ENCODE measurements at places on chromosomes 2 and 18.

DNA sequence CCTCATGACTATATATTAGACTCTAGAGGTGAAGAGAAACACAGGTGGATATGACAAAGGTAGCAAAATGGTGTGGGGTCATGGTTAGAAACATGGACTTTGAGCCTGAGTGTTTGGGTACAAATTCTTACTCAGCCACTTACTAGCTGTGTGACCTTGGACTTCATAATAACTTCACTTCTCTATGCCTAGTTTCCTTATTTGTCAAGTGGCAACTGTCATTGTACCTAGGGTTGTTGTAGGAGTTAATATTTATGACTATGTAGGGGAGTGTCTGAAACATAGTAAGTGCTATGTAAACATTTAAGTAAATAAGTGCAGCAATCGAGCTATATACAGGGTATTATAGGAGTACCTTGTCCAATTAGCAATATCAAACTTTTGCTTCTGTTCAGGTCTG lies 49.7 kb upstream of the RAPH1 start:
- no peak for DNase-seq

DNA sequence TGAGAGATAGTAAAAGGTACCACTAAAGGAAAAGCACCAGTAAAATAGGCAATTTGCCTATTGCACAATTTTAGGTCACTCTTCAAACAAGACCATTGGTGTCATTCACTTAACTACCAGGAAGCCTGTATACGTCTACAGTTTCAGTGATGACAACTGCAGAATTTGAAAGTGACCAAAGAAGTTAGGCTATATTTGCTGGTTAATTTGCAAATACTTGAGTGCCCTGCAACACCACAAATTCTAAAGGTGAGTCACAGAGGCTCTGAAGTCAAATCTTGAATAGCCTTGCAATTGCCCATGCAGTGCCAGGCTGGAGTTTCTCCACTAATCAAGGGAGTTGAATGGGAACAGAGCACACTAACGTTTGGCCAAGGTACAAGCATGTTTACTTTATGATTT lies 128.7 kb upstream of the CCDC68 start:
- DNase-seq = no peak

GRCh38 chr2:64781711-64782390 lies 128.1 kb upstream of the SERTAD2 start:
- no peak for DNase-seq

- DNase-seq = no peak
These were observed 236.5 kb downstream of the CELF4 start for GRCh38 chr18:37328946-37329719.

DNA sequence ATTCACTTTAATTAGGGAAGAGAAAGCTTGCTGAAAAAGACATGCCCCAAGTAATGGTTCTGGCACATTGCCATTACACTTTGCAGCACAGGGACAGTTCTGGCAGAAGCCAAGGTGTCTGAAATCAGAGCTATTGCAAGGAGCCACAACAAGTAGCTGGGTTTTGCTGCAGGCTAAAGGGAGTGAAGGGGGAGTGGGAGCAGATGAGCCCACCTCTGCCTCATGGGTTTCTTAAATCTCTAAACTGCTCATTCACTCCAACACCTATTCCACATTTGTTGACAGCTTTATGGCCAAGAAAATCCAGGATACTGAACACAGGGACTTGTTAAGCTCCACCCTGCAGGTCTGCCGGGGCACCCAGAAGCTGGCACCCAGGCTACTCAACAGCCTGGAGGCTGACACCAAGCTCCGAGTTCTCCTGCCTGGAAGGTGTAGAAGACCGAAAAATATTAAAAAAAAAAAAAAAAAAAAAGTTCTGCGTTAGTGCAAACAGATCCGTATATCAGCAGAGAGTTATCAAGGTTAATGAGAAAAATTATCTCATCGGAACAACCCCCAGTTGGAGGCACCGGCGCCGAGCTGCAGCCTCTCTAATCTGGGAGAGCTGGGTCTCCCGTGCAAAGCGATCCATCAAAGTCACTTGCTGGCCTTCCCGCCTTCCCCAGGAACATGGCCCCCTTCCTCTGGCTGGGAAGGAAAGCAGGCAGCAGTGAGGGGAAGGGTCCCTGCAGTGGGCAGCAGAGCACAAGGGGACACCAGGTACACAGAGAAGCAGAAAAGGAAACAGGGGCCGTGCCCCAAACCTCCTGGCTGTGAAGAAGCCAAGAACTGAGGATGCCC lies 123.7 kb downstream of the HNMT start:
- no peak for DNase-seq

DNA sequence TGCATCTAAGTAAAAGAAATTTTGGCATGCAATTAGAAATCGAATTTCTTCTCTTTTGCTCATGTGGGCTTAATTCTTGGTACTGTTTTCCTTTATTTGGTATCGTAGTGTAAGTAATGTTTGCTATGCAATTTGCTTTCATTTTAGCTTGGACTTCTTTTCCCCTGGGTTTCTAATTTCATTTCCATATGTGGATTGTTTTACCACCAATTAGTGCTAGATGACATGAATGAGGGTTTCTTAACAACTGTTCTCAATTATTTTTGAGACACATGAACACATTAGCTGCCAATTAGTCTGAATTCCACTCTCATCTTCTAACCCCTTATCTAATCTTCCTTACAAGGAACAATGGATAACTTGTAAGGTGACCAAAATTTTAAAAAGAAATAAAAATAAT lies 1047.2 kb upstream of the PIK3C3 start:
- no peak for DNase-seq

DNA sequence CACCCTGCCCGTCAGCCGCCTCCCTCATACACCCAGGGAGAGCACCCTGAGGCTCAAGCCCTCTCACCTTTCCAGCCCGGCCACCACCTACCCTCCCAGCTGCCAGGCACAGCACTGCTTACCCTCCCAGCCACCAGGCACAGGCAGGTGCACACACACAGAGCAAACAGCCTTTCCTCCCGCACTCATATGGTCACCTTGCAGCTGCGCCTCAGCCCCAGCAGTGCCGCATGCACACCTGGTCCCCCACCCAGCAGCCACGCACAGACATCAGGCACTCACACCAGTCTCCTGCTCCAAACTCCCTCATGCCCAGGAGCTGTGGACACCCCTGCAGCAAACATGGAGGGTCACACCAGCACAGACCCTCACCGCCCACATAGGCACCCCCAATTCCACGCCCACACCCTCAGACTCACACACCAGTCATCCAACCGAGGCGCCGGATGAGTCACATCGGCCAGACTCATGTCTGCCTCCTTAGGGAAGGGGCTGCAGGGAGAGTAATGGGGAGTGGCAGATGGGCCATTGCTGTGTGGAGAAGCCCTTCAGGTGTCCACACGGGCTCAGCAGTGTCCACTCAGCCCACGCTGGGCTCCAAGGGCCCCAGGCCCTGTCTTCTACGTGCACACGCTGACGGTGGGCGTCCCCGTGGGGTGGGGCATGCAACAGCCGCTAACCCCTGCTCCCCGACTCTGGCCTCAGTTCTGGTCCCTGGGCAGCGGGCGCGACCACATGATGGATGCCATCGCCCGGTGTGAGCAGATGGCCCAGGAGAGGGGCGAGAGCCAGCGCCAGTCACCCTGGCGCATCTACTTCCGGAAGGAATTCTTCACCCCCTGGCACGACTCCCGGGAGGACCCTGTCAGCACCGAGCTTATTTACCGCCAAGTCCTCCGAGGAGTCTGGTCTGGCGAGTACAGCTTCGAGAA lies 22.3 kb upstream of the GPR17 start:
- DNase-seq = no peak

- no peak for DNase-seq
These were observed 176.3 kb downstream of the INHBB start for GRCh38 chr2:120522151-120522751.

DNA sequence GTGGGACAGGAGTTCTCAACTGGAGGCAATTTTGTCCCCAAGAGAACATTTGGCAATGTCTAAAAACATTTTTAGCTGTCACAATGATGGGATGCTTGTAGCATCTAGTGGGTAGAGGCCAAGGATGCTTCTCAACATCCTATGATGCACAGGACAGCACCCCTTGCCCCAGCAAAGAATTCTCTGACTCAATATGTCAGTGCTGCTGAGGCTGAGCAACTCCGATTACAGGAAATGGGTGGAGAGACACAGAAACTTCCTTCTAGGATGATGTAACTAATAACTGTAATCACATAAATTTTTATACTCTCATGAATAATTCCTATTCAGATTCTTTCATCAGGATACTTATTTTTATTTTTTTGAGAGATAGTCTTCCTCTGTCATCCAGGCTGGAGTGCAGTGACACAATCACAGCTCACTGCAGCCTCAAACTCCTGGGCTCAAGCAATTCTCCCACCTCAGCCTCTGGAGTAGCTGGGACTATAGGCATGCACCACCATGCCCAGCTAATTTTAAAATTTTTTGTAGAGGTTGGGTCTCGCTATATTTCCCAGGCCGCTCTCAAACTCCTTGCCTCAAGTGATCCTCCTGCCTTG lies 120.3 kb upstream of the ACAA2 start:
- no peak for DNase-seq

DNA sequence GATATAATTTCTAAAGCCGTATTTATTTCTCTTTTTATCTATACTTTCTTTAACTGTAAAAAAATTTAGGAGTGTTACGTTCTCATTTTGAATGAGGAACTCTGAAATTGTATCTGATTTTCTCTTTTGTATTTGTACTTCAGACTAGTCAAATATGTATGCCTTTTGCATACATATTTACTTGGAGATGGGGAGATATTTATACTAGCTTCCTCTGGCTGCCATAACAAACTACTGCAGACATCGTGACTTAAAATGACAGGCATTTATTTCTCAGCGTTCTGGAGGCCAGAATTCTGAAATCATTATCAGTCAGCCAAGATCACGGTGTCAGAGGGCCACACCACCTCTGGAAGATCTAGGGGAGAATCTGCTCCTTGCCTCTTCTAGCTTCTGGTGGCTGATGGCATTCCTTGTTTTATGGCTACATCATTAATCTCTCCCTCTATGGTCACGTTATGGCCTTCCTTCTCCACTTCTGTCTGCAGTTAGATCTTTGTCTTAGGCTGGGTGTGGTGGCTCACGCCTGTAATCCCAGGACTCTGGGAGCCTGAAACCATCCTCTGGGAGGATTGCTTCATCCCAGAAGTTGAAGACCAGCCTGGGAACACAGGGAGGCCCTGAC lies 8.2 kb downstream of the LCLAT1 start:
- DNase-seq = no peak

DNA sequence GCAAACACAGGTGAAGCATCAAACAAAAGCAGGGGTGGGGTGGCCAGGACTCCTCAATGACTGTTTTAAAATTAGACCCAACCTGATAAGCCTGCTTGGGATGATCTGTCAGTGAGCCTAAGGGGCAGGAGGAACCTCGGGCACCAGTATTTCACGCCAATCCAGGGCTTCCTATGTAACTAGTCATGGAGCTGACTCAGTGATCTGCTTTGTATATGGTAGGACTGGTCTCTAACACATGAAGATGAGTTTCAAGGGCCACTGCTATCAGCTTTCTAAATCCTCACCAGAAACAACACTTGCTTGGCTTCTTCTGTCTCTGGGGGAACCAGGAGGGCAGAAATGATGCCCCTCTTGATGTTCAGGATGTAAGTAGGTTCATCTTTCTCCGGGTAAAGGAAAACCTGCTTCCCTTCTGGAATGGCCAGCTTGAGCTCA lies 6.2 kb downstream of the APOB start:
- no peak for DNase-seq

GRCh38 chr18:31486165-31486564 lies 11.8 kb upstream of the DSG2 start:
- DNase-seq = no peak

GRCh38 chr18:3790703-3791102 lies 340.7 kb downstream of the TGIF1 start:
- DNase-seq = no peak

DNA sequence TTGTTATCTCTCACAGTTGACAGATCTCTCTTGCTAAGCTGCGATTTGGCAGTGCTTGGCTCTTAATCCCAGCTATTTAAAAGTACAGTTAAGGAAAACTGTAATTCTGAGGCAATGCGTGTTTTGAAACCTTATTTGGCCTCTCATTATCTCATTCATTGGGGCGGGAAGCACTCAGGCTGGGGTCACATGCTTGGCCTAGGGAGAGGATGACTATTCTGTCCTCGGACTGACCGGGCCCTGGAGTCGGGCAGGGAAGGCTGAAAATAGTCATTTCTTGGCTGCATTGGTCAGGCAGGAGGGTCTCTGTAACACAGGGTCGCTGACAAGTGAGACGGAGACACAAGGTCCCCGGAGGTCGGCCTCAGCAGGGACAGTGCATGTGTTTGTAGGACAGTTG lies 20.2 kb upstream of the EMILIN2 start:
- DNase-seq = no peak

- DNase-seq = no peak
These were observed 269.8 kb downstream of the TNS1 start for GRCh38 chr2:217732992-217733391.

DNA sequence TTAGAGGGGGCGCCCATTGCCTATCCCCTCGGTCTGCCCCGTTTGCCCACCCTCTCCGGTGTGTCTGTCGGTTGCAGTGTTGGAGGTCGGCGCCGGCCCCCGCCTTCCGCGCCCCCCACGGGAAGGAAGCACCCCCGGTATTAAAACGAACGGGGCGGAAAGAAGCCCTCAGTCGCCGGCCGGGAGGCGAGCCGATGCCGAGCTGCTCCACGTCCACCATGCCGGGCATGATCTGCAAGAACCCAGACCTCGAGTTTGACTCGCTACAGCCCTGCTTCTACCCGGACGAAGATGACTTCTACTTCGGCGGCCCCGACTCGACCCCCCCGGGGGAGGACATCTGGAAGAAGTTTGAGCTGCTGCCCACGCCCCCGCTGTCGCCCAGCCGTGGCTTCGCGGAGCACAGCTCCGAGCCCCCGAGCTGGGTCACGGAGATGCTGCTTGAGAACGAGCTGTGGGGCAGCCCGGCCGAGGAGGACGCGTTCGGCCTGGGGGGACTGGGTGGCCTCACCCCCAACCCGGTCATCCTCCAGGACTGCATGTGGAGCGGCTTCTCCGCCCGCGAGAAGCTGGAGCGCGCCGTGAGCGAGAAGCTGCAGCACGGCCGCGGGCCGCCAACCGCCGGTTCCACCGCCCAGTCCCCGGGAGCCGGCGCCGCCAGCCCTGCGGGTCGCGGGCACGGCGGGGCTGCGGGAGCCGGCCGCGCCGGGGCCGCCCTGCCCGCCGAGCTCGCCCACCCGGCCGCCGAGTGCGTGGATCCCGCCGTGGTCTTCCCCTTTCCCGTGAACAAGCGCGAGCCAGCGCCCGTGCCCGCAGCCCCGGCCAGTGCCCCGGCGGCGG lies 1.7 kb downstream of the MYCN start:
- DNase-seq = no peak

GRCh38 chr2:149068996-149069888 lies 30.7 kb downstream of the LYPD6B start:
- DNase-seq = no peak

DNA sequence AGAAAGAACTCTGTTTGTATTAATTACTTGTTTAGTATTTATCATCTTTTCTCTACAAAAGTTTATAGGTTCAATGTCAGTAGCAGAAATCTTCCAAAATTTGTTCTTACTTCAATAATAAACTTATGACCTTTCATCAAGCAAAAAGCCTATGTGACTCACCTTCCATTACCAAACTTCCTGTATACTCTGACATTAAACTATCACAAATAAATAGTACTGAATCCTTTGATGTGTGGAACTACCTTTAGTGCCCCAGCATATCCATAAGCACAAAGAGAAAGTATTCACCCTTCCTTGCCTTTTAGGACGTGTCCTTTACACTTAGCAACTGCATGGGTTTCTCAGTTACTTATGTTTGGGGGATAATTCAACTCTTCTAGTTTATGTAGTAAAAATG lies 166.0 kb downstream of the EHBP1 start:
- no peak for DNase-seq

- DNase-seq = no peak
These were observed 1040.3 kb downstream of the SOCS6 start for GRCh38 chr18:71329114-71329513.

Measured in B cell (primary cell).